Neuronal stem cell (in vitro differentiated cells): ENCODE measurements at places on chromosomes 12 and 14.

DNA sequence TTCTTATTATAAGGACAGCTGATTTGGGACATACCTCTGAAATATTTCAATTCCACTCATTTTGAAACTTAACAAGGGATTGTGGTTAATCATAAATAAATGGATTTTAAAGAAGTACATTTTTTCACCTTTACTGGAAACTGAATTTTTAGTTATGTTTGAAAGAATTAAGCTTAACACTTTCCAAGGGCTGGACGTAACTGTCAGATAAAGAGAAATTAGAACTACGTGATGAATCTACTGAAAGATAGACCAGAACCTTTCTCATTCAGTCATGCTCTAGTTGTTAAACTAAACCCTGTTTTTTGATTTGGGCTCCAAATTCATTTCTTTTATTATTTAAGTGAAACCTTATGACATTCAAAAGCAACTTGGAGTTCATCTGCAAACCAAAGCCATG, 1892.1 kb upstream of the SEL1L start:
- no peak overlapping the region for H3K4me3 ChIP-seq
- H3K4me1 ChIP-seq = peaks cover 13% of the 10 kb centered on the region
- no peak for DNase-seq

DNA sequence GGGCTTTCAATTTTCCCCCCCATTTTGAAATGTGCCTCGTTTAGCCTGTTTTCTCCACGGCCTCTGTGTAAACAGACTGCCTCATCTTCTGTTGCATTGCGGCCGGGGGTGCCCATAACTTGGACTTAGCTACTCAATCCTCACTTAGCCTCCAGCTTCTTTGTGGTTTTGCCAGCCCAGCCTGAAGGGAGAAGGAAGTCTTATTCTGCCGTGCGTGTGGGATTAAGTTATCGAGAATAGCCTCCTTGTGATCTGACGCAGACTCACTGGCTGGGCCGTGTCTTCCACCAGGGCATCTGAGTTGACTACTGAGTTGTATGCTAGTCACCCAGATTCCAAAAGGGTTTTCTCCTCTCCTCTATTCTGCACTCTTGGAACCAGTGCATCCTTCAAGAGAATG, 8.1 kb downstream of the PRKAB1 start:
- H3K4me3 ChIP-seq = no peak overlapping the region
- no peaks in the 10 kb centered on the region for H3K27me3 ChIP-seq
- no peaks in the 10 kb centered on the region for H3K4me1 ChIP-seq
- no peak overlapping the region for H3K27ac ChIP-seq
- DNase-seq = no peak

GRCh38 chr14:65501328-65501727, 88.8 kb downstream of the FUT8 start:
- H3K4me3 ChIP-seq = no peak overlapping the region
- DNase-seq = no peak
- H3K36me3 ChIP-seq = no peaks in the 10 kb centered on the region
- H3K27me3 ChIP-seq = no peaks in the 10 kb centered on the region
- no peaks in the 10 kb centered on the region for H3K4me1 ChIP-seq
- no peak overlapping the region for H3K27ac ChIP-seq

DNA sequence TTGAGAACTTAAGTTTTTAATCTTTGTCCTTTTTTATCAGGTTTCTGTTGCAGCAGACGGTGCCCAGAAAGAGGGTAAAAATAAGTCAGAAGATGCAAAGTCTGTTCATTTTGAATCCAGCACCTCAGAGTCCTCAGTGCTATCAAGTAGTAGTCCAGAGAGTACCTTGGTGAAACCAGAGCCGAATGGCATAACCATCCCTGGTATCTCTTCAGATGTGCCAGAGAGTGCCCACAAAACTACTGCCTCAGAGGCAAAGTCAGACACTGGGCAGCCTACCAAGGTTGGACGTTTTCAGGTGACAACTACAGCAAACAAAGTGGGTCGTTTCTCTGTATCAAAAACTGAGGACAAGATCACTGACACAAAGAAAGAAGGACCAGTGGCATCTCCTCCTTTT, 53.5 kb downstream of the RAD52 start:
- no peak for DNase-seq
- H3K4me1 ChIP-seq = no peaks in the 10 kb centered on the region
- peaks cover 17% of the 10 kb centered on the region for H3K36me3 ChIP-seq
- no peak overlapping the region for H3K4me3 ChIP-seq
- no peak overlapping the region for H3K27ac ChIP-seq

- H3K36me3 ChIP-seq = peaks cover 56% of the 10 kb centered on the region
- DNase-seq = no peak
- H3K4me1 ChIP-seq = peaks cover 4% of the 10 kb centered on the region
- H3K27me3 ChIP-seq = no peaks in the 10 kb centered on the region
- H3K27ac ChIP-seq = no peak overlapping the region
Measured at GRCh38 chr14:22898302-22899090, 15.5 kb downstream of the REM2 start.

- H3K27me3 ChIP-seq = no peaks in the 10 kb centered on the region
- peaks cover 17% of the 10 kb centered on the region for H3K36me3 ChIP-seq
- H3K4me3 ChIP-seq = no peak overlapping the region
- H3K4me1 ChIP-seq = no peaks in the 10 kb centered on the region
Measured at GRCh38 chr14:102498678-102499265, 10.8 kb downstream of the ANKRD9 start.

- no peak overlapping the region for H3K27ac ChIP-seq
- no peak overlapping the region for H3K4me3 ChIP-seq
- no peaks in the 10 kb centered on the region for H3K4me1 ChIP-seq
- peaks cover 2% of the 10 kb centered on the region for H3K36me3 ChIP-seq
Measured at GRCh38 chr12:22653791-22654190, 28.8 kb downstream of the ETNK1 start.

- H3K27ac ChIP-seq = no peak overlapping the region
- H3K4me3 ChIP-seq = no peak overlapping the region
- peaks cover 1% of the 10 kb centered on the region for H3K4me1 ChIP-seq
- peaks cover 23% of the 10 kb centered on the region for H3K36me3 ChIP-seq
- no peaks in the 10 kb centered on the region for H3K27me3 ChIP-seq
Measured at GRCh38 chr12:64742416-64742815, 16.8 kb downstream of the GNS start.

- no peaks in the 10 kb centered on the region for H3K36me3 ChIP-seq
- no peak overlapping the region for H3K4me3 ChIP-seq
- no peak for DNase-seq
- H3K27ac ChIP-seq = no peak overlapping the region
- peaks cover 6% of the 10 kb centered on the region for H3K27me3 ChIP-seq
- H3K4me1 ChIP-seq = peaks cover 6% of the 10 kb centered on the region
Measured at GRCh38 chr14:65850429-65851135, 438.1 kb downstream of the FUT8 start.

GRCh38 chr12:87812681-87813080, 216.5 kb downstream of the C12orf50 start:
- no peak for DNase-seq
- H3K27ac ChIP-seq = no peak overlapping the region
- H3K27me3 ChIP-seq = no peaks in the 10 kb centered on the region
- no peaks in the 10 kb centered on the region for H3K4me1 ChIP-seq

DNA sequence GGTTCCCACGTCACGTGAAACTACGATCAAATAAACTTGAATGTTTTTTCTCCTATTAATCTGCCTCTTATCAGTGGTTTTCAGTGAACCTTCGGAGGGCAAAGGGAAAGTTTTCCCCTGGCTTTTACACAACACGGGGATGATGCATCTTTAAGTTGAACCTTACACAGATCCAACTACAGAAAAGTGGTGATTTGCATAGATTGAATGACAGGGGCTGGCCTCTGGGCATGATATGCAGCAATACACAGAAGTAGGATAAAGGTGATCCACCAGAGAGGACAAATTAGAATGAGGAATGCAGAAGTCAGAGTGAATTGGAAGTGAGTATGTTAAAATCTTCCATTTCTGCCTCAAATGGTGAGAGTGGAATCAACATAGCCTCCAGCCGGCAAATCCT, 11.6 kb downstream of the GSG1 start:
- H3K4me3 ChIP-seq = no peak overlapping the region
- H3K4me1 ChIP-seq = peaks cover 5% of the 10 kb centered on the region
- no peaks in the 10 kb centered on the region for H3K27me3 ChIP-seq
- no peak overlapping the region for H3K27ac ChIP-seq
- no peaks in the 10 kb centered on the region for H3K36me3 ChIP-seq

- no peak overlapping the region for H3K4me3 ChIP-seq
- H3K27ac ChIP-seq = no peak overlapping the region
- no peaks in the 10 kb centered on the region for H3K36me3 ChIP-seq
- H3K4me1 ChIP-seq = no peaks in the 10 kb centered on the region
- H3K27me3 ChIP-seq = peaks cover 17% of the 10 kb centered on the region
Measured at GRCh38 chr14:105761842-105762241, 235.5 kb downstream of the TMEM121 start.

GRCh38 chr14:93824518-93825234, 36.4 kb upstream of the PRIMA1 start:
- no peaks in the 10 kb centered on the region for H3K36me3 ChIP-seq
- H3K4me1 ChIP-seq = no peaks in the 10 kb centered on the region
- no peak overlapping the region for H3K27ac ChIP-seq
- no peak for DNase-seq
- H3K4me3 ChIP-seq = no peak overlapping the region

DNA sequence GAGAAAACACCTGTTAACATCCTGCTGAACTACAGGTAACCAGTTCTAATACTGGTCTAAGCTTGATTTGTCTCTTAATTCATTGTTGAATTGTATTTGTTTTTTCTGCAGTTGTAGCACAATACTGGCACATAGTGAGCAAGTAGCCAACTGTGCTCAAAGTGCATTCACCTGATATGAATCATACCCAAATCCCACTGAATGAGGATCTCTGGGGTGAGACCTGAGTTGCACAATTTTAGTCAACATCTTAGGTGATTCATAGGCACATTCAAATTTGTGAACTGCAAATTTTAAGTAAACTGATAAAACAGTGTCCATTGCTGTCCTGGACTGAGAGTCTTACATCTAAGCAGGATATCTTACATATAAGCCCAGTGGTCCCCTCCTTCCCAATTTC, 12.8 kb downstream of the KCNC2 start:
- no peak for DNase-seq
- H3K27me3 ChIP-seq = no peaks in the 10 kb centered on the region
- no peaks in the 10 kb centered on the region for H3K4me1 ChIP-seq
- no peaks in the 10 kb centered on the region for H3K36me3 ChIP-seq

- peaks cover 30% of the 10 kb centered on the region for H3K36me3 ChIP-seq
- peaks cover 8% of the 10 kb centered on the region for H3K4me1 ChIP-seq
- H3K27ac ChIP-seq = no peak overlapping the region
- no peak overlapping the region for H3K4me3 ChIP-seq
- no peaks in the 10 kb centered on the region for H3K27me3 ChIP-seq
- DNase-seq = no peak
Measured at GRCh38 chr12:52042706-52043385, 8.4 kb upstream of the NR4A1 start.

DNA sequence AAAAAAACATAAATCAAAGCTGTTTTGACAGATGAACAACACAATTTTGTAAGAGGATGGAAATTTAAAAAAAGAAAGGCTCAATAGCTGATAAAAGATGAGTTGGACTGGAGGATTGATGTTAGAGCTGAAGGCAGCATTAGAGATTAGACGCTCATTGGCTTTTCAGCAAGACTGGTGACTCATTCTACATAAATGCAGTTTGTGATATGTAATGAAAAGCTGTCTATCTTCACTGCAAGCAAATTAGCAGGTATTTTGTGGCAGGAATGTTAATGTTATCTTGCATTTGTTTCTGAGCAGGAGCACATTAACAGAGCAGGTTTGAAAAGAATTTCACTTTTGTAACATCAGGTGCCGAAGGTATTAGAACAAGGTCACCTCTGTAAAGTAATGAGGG, 442.7 kb upstream of the NOVA1 start:
- DNase-seq = peak; percentile 8
- H3K4me1 ChIP-seq = peaks cover under 1% of the 10 kb centered on the region
- no peak overlapping the region for H3K27ac ChIP-seq
- no peak overlapping the region for H3K4me3 ChIP-seq
- H3K27me3 ChIP-seq = no peaks in the 10 kb centered on the region

DNA sequence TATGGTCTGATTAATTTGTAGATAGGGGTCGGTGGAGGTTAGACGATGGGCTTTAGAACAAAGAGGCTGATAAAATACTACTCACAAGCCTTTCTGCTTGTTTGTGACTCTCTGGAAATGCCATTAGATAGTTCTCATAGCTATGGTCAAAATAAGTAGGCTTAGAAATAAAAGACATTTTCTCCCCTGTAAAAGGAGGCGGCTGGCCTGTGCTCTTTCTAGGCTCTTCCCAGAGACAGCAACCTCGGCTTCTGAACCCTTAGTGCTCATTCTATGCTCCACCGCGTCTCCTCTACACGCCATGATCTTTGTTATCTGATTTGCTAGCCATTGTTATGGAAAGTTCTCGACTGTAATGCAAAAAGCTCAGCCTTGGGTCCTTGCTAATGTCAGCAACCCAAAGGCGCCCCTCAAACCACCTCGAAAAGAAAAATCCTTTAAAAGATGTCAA, 64.5 kb downstream of the CRADD start:
- peak; percentile 30 for DNase-seq
- peak overlapping the region; percentile 75 for H3K4me3 ChIP-seq
- H3K36me3 ChIP-seq = no peaks in the 10 kb centered on the region
- no peak overlapping the region for H3K27ac ChIP-seq
- H3K4me1 ChIP-seq = no peaks in the 10 kb centered on the region

GRCh38 chr12:25257590-25258324, 7.0 kb upstream of the KRAS start:
- no peak overlapping the region for H3K4me3 ChIP-seq
- DNase-seq = no peak
- H3K27me3 ChIP-seq = peaks cover 67% of the 10 kb centered on the region
- H3K36me3 ChIP-seq = no peaks in the 10 kb centered on the region
- peaks cover 2% of the 10 kb centered on the region for H3K4me1 ChIP-seq
- H3K27ac ChIP-seq = no peak overlapping the region

DNA sequence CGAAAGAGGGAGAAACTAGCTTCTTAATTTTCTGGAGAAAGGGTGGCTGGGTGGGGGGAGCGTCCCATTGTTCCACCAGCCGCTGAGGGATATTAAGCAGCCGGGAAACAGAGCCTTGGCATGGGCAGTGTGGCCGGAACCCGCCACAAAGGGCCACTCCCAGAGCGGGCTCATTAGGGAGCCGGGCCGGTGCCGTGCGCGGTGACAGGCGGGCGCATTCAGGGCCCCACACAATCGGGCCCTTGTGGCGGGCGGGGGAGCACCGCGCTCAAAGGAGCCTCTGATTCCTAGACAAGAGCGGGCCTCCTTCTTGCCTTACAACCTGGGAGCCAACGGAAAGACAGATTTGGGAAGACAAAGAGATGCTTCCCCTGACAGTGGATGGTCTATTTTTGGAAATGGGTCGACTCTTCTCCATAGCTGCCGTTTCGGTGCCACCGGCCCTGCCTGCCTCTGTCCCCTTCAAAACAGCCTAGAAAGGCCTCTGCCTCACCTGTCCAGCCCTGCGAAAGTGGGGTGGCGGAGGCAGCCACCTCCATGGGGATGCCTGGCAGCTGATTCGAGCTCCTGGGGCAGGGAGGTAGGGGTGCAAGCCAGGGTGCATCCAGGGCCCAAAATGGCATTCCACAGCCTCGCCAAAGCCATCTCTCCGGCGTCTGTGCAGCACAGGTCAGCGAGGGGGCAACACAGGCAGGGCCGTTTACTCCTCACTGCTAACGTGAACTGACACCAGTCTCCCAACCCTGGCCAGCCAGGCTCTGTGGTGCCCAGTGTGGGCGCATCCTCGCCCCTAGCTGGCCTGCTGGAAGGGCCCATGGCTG, 10.9 kb downstream of the CCDC85C start:
- no peaks in the 10 kb centered on the region for H3K27me3 ChIP-seq
- no peak overlapping the region for H3K27ac ChIP-seq
- no peak for DNase-seq
- peaks cover 11% of the 10 kb centered on the region for H3K36me3 ChIP-seq

- DNase-seq = peak; percentile 26
- no peak overlapping the region for H3K4me3 ChIP-seq
- peaks cover 7% of the 10 kb centered on the region for H3K4me1 ChIP-seq
- peak overlapping the region; percentile 79 for H3K27ac ChIP-seq
- H3K27me3 ChIP-seq = no peaks in the 10 kb centered on the region
Measured at GRCh38 chr12:44127966-44128710, 292.3 kb downstream of the TMEM117 start.
